ENCODE measurements at places on chromosomes 6 and 20.

DNA sequence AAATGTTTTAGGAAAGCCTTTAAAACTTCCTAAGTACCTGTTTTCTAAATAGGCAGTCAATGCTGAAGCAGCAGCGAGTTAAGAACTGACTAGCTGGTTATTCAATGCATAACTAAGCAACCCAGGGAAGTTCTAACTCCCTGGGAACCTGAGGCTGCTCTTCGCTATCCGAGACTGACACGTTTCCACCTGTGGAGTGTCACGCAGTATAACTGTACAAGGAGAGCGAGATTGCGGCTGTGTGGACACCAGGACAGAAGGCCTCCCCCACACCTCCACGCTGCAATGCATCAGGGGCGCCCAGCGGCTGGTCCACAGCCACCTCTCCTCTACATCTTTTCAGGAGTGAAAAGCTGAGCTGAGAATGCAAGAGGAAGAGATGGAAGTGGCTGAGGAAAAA, 8.0 kb downstream of the PXDC1 start:
- DNase-seq: no peak

GRCh38 chr6:4491501-4492260, 284.5 kb upstream of the CDYL start:
- DNase-seq: no peak

- no peak for DNase-seq
Measured at GRCh38 chr6:122995921-122996793, at the start of gene CLVS2. TSS of gene CLVS2 (plus strand) at chr6:122996235. CDS start at chr6:122997778, 1,543 bp downstream.

DNA sequence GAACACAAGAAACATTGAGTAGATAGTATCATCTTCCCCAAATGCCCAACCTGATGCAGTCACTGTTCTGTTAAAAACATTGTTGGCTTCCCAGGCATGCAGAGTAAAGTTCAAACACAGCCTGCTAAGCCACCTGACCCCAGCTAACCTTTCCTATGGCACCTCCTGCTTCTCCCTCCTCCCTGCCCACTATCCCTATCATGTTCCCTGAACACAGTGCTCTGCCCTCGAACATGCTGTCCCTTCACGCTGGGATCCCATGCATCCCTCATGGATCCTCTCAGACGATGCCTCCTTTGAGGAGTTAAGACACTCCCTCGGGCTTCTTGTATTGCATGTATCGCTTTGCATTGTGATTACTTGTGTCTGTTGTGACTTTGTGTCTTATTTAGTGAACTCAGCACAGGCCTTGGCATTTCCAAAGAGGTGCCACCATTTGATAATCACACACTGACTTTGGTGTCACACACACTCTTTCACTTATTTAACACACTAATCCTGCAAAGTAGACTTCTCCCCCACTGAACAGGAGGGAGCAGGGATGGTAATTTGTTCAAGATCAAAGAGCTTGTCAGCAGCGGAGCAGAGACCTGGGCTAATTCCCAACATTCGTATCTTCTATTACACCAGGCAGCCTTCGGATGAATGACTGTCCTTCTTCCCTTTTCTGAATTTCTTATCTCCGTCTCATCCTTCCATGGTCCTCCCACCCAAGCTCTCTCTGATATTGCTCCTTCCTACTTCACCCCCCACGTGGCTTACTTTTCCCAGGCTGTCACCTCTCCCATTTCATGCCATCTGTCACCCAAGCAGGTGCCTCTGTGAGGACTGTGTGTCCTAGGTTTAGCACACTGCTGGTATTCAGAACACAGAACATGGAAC, 28.3 kb upstream of the SMIM29 start:
- DNase-seq: no peak

DNA sequence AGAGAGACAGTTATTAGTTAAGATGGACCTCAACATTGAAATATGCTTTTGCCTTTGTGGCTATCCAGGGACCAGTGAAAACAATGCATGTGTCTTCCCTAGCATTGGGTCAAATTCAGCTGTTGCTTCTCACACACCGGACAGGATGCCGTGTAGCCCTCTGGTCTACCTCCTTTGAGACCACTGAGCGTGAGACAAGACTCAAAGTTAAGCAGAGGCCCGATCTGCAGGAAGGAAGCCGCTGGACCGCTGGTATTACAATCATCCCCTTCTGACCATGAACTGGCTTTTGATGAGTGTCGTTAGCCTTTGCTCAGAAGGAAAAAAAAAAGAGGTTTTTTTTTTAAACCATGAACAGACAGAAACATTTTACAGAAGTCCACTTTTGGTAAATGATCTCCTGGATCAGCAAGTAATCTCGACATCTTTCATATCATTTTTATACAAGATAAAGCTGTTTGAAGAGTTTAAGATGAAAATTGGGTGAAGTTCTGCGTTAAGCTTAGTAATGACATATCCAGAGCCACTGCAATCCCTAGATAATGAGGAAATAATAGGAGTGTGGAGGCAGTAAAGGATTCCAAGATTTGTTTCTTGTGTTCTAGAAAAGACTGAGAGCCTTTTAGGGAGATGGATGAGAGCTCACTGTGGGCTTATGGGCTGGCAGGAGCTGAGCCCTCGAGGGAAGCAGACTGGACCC, 622.8 kb downstream of the QKI start:
- no peak for DNase-seq

GRCh38 chr6:117387454-117387974, 38.2 kb downstream of the ROS1 start:
- DNase-seq: no peak

DNA sequence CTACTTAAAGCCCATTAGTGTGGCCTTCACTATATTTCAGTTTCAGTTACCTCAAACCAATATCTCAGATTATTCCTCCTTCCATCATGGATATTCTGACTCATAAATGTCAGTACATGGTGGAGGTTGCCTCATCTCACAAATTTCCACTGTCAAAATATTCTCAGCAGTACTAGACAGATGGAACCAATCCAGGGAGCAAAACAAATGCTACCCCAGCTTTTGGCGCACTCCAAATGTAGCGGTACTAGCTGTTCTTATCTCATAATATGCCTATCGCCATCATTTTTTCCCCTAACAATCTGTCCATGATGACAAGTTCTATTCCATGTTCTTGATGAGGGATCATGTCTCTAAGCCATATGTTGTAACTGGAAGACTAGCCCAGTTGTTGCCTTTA, 1026.1 kb downstream of the KIF16B start:
- DNase-seq: no peak

- DNase-seq: no peak
Measured at GRCh38 chr6:148934539-148934938, 187.7 kb downstream of the UST start.

DNA sequence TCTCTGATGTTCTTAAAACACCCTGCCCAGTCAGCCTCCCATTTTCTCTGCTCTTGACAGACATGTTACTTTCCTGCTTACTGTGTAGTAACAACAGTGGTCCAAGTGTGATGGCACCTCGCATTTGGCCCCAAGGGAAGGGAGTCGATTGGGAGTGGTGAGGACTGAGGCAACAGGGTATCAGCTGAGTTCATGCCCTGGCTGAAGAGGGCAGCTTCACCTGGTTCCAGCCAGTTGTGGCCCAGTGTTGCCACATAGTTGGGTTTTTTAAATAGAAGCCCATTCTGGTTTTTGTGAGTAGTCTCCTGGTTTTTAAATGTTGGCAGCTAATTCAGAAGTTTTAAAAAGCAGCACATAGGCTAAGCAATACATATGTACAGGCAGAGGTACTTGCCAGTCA, 37.2 kb downstream of the ARFGEF2 start:
- DNase-seq: no peak

- no peak for DNase-seq
Measured at GRCh38 chr20:9319687-9320384, 194.6 kb upstream of the LAMP5 start.

- DNase-seq: no peak
Measured at GRCh38 chr20:53621482-53622246, 28.0 kb upstream of the ZNF217 start.

DNA sequence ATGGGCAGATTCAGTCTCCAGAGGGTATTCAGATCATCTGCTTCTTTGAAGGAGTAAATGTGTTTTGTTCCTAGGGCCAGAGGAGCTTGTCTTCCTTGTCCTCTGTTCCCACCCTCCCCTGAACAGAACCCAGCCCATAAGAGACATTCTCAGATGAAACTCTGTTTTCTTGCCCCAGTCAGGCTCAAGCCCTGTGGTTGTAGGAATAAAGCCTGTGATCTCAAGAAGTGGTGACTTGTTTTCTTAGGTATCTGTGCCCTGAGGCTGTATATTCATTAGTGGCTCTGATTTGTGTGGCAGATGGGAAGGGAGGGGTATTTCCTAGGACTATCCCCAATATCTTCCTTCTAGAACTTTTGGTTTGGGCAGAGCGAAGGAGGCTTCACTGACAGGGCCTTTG, 27.9 kb downstream of the GSS start:
- DNase-seq: no peak

DNA sequence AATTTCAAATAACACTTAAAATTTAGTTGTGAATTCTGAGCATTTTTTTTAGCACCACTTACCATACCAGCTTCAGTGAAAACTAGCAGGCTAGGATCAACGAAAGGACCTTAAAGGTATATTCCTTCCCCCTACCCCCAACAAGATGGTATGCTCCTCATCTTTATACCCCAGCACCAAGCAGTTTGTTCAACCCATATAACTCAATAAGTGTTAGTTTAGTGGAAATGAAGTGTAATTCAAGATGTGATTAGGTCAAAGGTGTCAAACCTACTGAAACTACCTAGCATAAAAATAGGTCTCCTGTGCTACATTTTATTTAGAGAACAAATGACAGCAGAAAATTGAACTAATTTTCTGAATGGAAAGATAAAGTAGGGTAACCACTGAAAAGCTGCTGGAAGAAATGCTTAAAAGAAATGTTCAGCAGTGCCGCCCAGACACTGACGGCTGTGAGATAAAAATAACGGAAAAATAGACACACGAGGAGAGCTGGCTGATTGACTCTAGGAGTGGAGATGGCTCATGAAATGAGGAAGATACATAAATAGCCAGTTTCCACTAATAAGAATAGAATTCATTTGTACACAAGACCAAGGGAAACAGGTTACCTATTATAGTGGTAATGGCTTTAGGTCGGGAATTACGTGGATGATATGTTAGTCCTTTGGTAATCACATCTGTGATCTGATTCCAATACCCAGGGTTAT, 94.8 kb downstream of the IPCEF1 start:
- DNase-seq: no peak

- DNase-seq: no peak
Measured at GRCh38 chr6:89144354-89144906, 1.4 kb upstream of the PM20D2 start.

DNA sequence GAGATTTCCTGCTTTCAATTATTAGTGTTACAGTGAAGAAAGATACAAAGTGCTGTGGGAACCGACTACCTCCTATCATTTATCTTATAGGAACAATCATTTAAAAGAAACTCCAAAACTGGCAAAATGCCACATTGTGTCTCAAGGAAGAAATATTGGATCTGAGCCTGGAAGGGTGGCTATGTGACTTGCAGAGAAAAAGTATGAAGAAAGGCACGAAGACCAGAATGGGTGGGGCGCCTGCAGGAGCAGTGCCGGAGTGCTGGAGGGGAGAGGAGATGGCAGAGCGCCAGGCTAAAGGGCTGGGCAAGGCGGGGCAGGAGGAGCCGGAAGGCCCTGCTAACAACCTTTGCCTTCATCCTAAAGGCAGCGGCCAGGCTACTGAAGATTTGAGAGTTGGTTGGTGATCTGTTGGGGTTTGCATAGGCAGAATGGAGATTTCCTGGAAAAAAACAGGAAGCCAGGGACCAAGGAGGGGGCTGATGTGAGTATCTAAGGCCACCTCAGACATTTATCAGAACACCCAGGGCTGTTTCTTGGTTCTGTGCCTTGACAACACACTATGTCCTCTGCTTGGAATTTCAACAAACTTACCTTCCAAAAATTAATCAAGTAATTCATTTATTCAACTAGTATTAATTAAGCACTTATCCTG, 125.6 kb downstream of the MAFB start:
- DNase-seq: no peak

DNA sequence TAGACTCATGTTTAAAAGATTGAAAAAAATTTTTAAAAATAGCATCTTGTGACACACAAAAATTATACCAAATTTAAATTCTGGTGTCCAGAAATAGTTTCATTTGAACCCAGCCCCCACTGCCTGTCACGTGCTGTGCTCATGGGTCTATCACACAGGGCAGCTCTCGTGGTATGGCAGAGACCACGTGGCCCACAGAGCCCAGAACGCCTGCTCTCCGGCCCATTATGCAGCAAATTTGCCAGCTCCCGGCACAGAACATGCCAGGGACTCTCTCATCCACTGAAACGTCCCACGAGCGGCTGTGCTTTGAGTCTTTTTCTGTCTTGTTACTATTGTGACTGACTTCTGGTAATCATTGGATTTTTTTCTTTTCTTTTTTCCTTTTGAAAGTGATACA, 224.3 kb downstream of the TTLL2 start:
- no peak for DNase-seq

DNA sequence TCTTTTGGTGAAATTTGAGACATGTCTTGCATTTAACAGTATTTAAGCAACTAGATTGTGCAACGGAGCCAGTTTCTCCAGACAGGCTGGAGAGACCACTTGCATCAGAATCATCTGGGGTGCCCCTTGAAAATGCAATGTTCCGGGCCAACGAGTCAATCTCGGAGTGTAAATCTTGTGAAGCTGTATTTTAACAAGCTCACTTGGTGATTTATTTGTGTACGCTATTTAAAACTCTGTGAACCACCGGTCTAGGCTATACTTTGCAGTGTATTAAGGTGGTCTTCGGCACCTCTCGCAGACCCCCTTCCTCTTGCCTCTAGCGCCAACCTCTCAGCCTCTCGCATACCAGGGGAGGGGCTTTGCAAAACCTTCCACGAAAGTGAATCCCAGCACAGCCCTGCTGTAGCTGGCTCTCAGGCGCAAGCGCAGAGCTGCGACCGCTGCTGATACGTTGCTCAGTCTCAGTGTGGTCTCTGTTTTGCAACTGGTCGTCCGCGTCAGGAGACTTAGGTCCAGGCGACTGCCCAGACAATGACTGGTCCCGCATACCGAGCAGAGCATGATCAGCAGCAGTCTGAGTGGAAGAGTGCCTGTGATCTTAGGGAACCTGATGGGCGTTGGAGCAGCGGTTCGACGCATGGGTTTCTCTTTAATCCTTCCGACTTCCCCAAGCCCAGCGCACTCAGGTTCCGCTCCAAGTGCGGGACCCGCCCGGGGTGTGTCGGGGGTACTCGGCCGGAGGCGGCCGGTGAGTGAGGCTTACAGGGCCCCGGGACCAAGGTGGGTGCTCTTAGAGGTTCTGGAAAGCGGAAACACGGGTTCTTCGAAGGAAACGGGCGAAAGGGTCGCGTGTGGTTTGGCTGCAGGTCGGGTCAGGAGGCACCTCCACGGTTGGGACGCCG, at the start of gene ZNF391:
TSS of gene ZNF391 (plus strand) at position 467 of the 905 bp plus-strand sequence. CDS start 11,612 bp downstream, outside the sequence.
- peak; percentile 67 for DNase-seq

GRCh38 chr6:167576050-167576741, 250.5 kb upstream of the AFDN start:
- DNase-seq: no peak

- no peak for DNase-seq
Measured at GRCh38 chr6:129104560-129104959, 221.6 kb downstream of the LAMA2 start.

GRCh38 chr6:75117701-75118100, 88.2 kb downstream of the COL12A1 start:
- DNase-seq: no peak

DNA sequence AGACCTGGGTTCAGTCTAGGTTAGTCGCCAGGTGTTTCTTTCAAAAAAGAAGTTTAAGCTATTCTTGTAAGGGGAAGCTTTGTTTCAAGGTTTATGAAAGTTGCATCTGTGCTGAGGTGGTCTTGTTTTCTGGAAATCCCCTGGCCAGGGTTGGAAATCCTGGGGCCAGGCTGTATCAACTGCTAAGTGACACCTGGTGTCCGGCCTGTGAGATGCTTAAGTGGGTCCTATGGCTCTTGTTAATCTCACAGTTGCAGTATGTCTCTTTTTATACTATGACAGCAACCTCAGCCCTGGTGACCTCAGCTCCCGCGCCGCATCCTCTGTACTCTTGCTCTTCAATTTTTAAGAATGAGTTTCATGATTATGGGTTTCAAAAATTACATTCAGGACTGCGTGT, 72.0 kb downstream of the CHMP4B start:
- DNase-seq: no peak

Measured in stimulated activated CD4-positive, alpha-beta T cell treated with anti-CD3 and anti-CD28 coated beads, Interleukin-2, amount 100 ng/mL, for 48 hours (primary cell).